ENCODE measurements at places on chromosomes 12 and 14.

GRCh38 chr12:13195785-13196129, 769 bp upstream of the EMP1 start:
- DNase-seq: no peak

GRCh38 chr14:34794941-34795340, 80.2 kb downstream of the BAZ1A start:
- no peak for DNase-seq

GRCh38 chr12:571795-572531, 91.3 kb downstream of the NINJ2 start:
- DNase-seq: no peak

DNA sequence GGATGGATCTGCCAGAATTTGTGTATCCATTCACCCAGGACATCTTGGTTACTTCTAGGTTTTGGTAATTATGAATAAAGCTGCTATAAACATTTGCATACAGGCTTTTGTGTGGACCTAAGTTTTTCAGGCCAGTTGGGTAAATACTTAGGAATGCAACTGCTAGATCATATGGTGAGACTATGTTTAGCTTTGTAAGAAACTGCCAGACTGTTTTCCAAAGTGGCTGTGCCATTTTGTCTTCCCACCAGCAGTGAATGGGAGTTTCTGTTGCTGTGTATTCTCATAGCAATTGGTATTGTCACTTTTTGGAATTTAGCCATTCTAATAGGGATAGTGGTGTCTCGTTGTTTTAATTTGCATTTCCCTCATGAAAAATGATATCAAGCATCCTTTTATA, 133.0 kb downstream of the KIF26A start:
- no peak for DNase-seq
